ENCODE measurements at places on chromosomes 4 and X.

DNA sequence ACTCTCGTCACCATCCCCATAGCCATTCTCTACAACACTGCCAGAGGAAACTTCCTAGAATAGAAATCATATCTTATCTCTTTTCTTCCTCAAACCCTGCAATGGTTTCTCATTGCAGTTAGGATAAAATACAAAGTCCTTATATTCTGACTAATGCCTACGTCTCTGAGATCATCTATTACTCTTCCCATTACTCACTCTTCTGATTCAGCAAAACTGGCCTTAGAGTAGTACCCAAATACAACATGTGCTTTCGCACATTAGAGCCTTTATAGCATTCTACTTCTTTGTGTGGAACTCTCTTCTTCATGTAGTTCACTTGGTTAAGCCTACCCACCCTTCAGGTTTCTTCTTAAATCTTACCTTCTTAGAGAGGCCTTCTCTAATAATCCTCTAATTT lies 28.0 kb downstream of the LHFPL1 start:
- no peak for DNase-seq

DNA sequence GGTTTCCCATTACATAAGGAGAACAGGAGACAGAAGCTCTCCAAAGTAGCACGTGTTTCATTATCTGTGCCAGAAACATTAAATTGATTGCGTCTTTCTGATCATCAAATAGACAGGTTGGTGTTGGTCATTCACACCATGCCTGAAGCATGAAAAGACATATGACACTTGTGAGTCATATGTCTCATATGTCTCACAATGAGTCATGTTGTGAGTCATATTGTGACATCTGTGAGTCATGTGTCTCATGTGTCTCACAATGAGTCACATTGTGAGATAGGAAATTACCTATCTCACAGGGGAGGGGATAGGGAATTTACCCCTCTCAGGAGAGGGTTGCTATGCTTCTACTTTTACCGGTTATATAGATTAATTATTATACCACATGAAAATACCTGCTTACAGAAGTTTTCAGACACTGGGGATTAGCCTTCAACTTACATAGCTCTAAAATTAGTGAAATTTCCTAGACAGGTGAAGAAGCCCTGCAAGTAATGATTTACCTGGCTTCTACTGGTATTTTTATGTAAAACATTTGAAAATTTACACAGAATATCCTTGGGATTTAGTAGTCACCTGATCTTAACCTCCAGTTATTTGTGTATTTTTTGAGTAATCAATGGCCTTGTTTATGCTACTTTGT lies 80.8 kb downstream of the NPFFR2 start:
- DNase-seq = peak; percentile 18

- no peak for DNase-seq
Observed at GRCh38 chr4:32826169-32826568, 2106.0 kb downstream of the PCDH7 start.

DNA sequence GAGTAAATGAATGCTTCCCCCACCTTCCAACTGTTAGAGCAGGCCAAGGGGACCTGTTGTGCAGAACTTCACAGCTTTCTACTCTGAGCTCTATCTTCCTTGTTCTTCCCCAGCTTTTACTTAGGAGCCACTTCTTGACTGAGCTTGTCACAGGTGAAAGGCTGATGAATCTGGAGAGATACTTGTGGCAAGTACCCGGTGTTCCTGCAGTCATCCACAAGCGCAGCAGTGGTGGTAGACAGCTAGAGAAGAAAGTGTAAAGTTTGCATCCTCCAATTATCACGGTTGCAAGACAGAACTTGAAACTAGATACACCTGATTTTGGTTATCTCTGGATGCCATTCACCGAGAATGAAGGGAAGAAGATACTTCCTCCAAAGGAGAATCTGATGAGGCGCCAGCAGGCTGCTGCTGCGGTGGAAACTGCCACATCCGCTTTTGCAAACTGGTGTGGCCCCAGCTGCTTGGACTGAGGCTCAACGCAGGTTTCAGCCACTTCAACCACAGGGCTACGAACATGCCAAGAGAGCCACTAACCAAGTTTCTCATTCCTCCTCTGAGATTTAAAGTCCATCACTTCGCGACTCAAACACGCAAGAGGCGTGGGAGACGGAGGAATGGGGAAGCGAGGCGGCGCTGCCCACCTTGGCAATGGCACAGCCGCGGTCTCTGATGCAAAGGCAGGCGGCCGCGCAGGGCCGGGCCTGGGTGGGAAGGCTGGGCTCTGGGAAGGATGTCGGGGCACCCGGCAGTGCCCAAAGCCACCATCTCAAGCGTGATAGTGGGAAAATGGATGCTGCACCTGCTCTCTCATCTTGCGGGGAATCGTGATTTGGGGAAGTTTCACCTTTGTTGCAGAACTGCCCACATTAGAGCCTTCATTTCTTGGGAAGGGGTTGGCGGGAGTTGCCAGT lies 1.3 kb upstream of the FHIP1A start:
- peak; percentile 70 for DNase-seq

- no peak for DNase-seq
Observed at GRCh38 chrX:29561417-29561816, 653.9 kb upstream of the MAGEB2 start.

DNA sequence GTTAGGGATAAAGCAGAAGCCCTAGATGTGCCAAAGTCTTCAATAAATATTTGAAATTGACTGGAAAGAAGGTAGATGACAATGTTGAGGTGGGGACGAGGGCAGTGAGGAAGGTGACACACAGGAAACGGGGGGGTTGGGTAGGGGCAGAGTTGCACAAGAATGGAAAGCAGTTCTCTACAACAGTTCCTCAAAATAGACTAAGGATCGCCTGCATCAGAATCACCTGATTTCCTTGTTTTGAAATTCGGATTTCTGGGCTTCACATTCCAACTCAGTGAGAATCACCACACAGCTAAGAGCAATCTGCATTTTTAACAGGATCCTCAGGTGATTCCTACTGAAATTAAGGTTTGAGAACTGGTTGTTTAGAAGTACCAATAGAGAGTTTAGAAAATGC lies 70.6 kb downstream of the ARFIP1 start:
- no peak for DNase-seq

DNA sequence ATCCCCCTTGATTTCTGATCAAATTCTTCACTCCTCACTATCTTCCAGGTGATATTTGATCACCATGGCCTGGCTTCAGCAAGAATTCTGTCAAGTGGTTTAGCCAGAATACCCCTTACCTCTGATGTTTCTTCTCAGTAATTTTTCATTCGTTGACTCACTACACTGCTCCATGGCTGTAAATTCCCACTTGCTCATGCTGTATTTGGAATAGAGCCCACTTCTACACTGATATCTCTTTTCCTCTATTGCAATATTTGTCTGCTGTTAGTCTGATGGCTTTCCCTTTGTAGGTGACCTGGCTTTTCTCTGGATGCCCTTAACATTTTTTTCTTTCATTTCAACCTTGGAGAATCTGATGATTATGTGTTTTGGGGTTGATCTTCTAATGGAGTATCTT lies 73.9 kb upstream of the DIPK2B start:
- DNase-seq = no peak

- no peak for DNase-seq
Observed at GRCh38 chrX:15359701-15360100, 24.4 kb upstream of the PIGA start.

DNA sequence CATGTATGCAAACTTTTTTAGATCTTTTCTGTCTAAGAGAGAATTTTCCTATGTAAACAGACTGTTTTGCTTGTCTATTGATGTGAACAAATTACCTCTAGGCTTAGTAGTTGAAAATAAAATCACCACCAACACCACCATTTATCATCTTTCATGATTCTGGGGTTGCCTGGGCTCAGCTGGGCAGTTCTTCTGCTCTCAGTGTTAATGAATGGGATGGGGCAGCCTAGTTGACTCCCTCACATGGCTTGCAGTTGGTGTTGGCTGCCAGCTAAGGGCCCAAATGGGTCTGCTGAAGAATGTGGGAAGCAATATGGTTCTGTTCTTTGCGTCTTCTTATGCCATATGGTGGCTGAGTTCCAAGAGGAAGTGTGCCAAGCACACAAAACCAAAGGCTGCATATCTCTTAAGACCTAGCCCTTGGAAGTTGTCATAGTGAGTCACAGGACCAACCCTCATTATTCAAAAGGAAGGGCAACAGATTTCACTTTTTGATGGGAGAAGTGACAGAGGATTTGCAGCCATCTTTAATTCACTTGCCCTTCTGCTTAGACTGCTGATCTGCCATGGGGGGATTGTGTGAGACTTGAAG lies 17.9 kb downstream of the REELD1 start:
- no peak for DNase-seq

DNA sequence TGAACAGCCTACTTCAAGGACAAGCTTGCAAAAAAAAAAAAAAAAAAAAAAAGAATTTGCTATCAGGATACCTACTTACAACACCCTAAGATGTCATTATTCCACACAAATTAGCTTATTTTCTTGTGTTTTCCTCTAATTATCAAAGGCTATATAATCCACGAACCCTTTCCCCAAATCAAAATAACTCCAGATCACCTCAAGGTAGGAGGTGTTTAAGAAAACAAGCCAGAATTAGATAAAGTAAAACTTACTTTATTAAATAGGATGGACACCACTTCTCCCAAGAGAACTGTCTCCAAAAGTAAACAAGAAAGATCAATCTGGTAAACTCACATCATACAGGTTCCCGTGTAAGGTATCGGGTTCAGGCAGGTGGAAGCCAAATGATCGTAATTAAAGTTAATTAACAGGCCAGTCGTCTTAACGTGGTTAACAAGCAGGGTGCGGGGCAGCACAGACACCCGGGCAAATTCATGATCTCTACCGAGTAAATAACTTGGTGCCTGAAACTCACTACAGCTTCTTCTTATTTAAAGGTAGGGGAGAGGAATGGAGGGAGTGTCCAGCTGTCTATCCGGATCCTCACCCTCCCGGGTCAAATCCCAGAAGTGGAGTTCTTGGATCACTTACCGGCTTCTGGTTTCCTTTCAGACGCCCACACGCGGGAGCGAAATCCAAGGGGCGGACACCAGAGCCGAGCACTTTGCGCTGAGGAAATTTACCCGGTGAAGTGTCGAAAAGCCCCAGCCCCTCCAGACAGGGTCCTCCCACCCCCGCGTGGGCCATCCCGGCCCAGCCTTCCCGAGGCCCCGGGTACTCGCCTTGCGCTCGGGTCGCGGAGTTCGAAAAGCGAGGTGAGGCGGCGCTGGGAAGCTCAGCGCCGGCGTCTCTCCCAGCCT lies 708 bp downstream of the ARAP2 start:
- peak; percentile 25 for DNase-seq

GRCh38 chr4:20281453-20281852 lies 29.7 kb downstream of the SLIT2 start:
- DNase-seq = no peak

DNA sequence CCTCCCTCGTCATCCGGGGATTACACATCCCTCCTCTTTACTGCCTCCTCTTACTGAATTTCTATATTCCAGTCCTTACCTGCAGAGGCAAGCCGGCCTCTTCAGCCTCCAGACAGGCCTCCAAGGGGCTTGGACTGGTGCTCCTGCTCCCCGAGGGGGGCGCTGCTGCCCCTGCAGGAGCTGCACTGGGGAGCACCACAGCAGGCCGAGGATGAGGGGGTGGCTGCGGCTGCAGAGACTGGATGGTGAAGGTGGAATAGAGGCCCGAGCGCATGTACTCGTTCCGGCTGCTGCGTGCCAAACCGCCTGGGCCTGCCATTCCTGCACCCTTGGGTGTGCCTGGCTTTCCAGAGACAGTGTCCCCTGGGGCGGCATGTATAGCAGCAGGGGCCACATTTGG lies 9.1 kb upstream of the CFP start:
- no peak for DNase-seq

DNA sequence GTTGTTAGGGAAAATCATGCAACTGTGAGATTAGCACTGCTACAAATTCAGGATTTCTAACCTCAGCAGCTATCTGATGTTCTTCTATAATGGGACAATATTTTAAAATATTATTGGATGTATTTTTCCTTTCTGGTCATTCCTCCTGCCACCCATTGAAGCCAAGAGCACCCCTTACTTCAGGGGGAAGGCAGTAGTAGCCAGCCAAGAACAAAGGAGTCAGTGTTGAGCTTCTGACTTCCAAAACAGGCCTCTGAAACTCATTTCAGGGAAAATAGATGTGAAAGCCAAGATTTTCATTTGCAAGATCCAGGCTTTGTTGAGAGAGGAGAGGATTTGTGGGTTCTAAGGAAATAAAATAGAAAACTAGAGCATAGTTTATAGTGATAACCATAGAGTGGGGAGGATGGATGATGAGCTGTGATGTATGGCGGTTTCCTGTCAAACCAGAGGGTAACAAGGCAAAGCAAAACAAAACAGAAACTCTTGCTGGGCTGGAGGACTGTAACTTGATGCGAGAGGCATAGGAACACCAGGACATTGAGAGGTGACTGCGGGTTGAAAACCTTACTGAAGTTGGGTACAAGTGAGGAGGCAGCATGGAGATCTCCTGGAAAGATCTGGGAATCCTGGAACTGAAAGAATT lies 173.7 kb upstream of the LEF1 start:
- DNase-seq = no peak

DNA sequence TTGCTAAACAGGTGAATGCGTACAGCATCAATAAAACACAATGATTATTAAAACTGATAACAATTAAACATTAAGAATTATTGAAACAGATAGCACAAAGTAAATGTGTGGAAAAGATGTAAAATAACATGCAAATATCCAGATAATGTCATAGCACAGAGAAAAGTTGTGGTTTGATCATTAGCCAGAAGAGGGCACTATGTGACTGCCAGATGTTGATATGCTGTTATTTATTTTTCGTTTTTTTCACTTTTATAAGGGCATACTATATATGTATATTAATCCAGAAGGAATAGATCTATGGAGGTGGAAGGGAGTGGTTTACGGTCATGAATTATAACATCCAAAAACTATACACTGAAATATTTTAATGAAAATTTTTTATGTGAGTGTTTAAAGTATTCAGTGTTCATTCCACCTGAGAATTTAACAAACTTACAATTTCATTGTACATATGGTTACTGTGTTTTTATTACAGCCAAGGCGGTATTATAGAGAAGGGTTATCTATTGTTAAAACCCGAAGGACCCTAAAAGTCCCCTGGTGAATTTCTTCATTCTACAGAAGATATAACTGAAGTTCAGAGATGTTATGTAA lies 211.9 kb upstream of the UGT8 start:
- peak; percentile 20 for DNase-seq

DNA sequence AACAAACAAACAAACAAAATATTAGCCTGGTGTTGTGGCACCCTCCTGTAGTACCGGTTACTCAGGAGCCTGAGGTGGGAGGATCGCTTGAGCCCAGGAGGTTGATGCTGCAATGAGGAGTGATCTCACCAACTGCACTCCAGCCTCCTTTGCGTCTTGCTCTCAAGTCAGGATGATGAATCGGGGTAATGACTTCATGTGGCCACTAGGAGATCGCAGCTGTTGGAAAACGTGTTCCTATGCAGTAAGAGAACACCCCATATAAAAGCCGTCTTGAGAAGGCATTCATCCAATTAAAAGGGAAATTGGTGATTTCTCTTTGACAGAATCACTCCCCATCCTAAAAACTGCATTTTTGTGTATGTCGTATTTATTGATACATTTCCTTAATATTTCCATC lies 6.9 kb downstream of the CCNB3 start:
- DNase-seq = no peak

- no peak for DNase-seq
Observed at GRCh38 chr4:67680581-67681222, 20.3 kb downstream of the UBA6 start.
